ENCODE measurements at places on chromosomes 16 and 17.
A peak's percentile ranks its signal among the peaks of the same experiment; 100 is the strongest.

- no peak overlapping the region for H3K4me3 ChIP-seq
- no peaks in the 10 kb centered on the region for H3K27me3 ChIP-seq
- no peaks in the 10 kb centered on the region for H3K36me3 ChIP-seq
- peaks cover 65% of the 10 kb centered on the region for H3K4me1 ChIP-seq
- no peak for DNase-seq
These were observed 23.1 kb downstream of the CREBBP start for GRCh38 chr16:3857189-3858043.

- no peaks in the 10 kb centered on the region for H3K27me3 ChIP-seq
- no peak for DNase-seq
- peaks cover 68% of the 10 kb centered on the region for H3K4me1 ChIP-seq
- H3K27ac ChIP-seq: peak overlapping the region; percentile 4
These were observed 34.0 kb downstream of the PGS1 start for GRCh38 chr17:78412403-78412802.

GRCh38 chr17:66543526-66543925 is 241.1 kb downstream of the PRKCA start:
- peaks cover 52% of the 10 kb centered on the region for H3K4me1 ChIP-seq
- H3K36me3 ChIP-seq: no peaks in the 10 kb centered on the region
- H3K27me3 ChIP-seq: no peaks in the 10 kb centered on the region
- no peak overlapping the region for H3K4me3 ChIP-seq

GRCh38 chr16:13438064-13438463 is 481.9 kb upstream of the ERCC4 start:
- H3K36me3 ChIP-seq: no peaks in the 10 kb centered on the region
- H3K4me3 ChIP-seq: no peak overlapping the region
- H3K27ac ChIP-seq: no peak overlapping the region
- no peaks in the 10 kb centered on the region for H3K27me3 ChIP-seq
- H3K4me1 ChIP-seq: no peaks in the 10 kb centered on the region
- no peak for DNase-seq

DNA sequence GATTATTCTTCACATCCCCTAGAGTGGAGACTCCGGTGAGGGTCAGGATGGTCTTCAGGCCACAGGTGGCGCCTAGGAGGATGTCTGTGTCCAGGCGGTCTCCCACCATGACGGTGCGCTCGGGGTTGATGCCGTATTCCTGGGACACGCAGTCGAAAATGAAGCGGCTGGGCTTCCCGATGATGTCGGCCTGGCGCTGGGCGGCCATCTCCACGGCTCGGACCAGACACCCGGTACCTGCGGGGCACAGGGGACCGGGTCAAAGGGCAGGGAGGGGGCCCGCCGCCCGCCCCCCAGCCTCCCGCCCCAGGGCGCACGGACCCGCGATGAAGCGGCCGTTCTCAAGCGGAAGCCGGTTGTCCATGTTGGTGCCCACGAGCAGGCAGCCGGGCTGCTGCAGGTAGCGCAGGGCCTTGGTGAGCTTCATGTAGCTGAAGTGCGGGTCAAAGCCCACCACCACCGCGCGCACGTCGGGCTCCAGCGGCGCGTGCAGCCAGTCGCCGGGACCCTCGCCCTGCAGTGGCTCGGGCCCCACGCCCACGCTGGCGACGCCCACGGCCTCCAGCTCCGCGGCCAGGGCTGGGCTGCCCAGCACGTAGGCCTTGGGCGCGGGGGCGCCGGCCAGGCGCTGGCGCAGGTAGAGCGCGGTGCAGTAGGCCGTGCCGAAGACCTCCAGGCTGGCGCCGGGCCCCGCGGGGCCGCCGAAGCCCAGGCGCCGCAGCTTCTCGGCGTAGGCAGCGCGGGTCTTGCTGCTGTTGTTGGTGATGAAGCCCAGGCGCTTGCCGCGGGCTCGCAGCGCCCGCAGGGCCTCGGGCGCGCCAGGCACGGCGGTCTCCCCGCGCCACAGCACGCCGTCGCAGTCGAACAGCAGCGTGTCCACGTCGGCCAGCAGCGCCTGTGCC is 572 bp downstream of the PGP start:
- H3K4me3 ChIP-seq: peak overlapping the region; percentile 10
- peaks cover 10% of the 10 kb centered on the region for H3K36me3 ChIP-seq
- H3K4me1 ChIP-seq: peaks cover 31% of the 10 kb centered on the region
- H3K27ac ChIP-seq: no peak overlapping the region
- H3K27me3 ChIP-seq: no peaks in the 10 kb centered on the region

- H3K4me1 ChIP-seq: peaks cover 89% of the 10 kb centered on the region
- H3K36me3 ChIP-seq: no peaks in the 10 kb centered on the region
- peak overlapping the region; percentile 73 for H3K27ac ChIP-seq
- H3K4me3 ChIP-seq: no peak overlapping the region
- DNase-seq: peak; percentile 96
These were observed 141.1 kb downstream of the CCDC182 start for GRCh38 chr17:57603978-57604377.

GRCh38 chr17:57633236-57633635 is 111.9 kb downstream of the CCDC182 start:
- no peaks in the 10 kb centered on the region for H3K27me3 ChIP-seq
- DNase-seq: no peak
- peaks cover 21% of the 10 kb centered on the region for H3K4me1 ChIP-seq
- H3K27ac ChIP-seq: no peak overlapping the region
- H3K4me3 ChIP-seq: no peak overlapping the region
- H3K36me3 ChIP-seq: peaks cover 2% of the 10 kb centered on the region

DNA sequence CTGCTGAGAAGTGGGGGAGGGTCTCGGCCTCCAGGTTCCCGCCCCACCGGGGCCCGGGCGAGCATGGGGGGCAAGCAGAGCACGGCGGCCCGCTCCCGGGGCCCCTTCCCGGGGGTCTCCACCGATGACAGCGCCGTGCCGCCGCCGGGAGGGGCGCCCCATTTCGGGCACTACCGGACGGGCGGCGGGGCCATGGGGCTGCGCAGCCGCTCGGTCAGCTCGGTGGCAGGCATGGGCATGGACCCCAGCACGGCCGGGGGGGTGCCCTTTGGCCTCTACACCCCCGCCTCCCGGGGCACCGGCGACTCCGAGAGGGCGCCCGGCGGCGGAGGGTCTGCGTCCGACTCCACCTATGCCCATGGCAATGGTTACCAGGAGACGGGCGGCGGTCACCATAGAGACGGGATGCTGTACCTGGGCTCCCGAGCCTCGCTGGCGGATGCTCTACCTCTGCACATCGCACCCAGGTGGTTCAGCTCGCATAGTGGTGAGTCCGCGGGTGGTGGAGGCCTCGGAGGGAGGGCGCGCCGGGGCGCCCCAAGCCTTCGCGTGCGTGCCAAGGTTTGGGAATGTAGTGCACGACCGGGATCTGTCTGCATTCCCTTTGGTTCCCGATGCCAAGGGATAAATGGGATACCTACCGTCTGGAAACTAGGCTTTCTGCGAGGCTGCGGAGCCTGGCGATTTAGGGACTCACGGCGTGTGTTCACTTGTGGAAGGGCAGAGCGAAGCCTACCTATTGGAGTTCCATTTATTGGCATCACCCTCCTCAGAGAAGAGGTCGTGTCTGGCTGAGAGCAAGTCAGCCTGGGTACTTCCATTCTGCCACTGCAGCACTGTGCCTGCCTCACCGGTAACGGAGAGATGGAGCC is 1.0 kb downstream of the ZNRF1 start:
- peaks cover 7% of the 10 kb centered on the region for H3K27me3 ChIP-seq
- peak overlapping the region; percentile 53 for H3K4me3 ChIP-seq
- DNase-seq: peak; percentile 79

DNA sequence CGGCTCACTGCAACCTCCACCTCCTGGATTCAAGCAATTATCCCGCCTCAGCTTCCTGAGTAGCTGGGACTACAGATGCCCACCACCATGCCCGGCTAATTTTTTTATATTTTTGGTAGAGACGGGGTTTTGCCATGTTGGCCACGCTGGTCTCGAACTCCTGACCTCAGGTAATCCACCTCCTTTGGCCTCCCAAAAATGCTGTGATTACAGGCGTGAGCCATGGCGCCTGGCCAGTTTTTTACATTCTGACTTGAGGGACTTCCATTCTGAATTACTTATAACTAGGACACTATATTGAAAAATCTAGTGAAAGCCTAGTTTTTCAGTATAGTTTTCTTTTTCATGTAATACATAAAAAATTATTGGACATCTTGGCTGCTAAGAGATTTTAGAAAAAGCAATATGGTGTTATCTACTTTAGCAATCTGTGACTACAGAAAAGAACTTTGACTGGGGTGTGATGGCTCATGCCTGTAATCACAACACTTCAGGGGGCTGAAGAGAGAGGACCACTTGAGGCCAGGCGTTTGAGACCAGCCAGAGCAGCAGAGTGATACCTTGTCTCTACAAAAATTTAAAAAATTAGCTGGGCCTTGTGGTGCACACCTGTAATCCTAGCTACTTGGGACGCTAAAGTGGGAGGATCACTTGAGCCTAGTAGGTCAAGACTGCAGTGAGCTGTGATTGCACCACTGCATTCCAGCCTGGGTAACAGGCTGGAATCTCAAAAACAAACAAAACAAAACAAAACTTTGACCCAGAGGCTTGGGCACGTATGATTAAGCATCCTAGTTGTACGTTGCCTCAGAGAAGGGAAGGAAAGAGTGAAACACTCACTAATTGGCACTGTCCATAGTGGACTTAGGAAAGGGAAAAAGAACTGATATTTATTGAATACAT is 26.8 kb upstream of the GOSR1 start:
- H3K4me1 ChIP-seq: no peaks in the 10 kb centered on the region
- DNase-seq: no peak

- peaks cover 62% of the 10 kb centered on the region for H3K4me1 ChIP-seq
- peak overlapping the region; percentile 77 for H3K4me3 ChIP-seq
- peak overlapping the region; percentile 95 for H3K27ac ChIP-seq
- peak; percentile 60 for DNase-seq
These were observed 424 bp downstream of the HOXB2 start for GRCh38 chr17:48544349-48545021.

DNA sequence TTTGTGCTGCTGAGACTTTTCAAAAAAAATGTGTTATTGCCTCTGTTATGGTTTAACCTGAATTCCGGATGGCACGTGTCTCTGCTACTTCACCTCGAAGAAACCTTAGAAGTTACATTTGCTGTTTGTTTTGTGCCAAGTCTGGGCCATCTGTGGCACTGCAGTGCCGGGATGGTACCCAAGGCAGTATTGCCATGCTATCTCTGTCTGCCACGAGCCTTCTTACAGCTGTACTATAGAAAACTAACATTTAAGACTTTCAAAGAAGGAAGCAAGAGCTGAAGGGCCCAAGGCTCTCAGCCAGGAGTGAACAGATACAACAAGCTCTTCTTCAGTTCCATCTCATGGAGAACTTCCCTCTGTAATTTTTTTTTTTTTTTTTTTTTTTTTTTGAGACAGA is 73.7 kb upstream of the NOL11 start:
- no peak overlapping the region for H3K4me3 ChIP-seq
- H3K4me1 ChIP-seq: peaks cover 17% of the 10 kb centered on the region
- H3K27me3 ChIP-seq: no peaks in the 10 kb centered on the region
- no peaks in the 10 kb centered on the region for H3K36me3 ChIP-seq
- no peak for DNase-seq

GRCh38 chr17:74240618-74241205 is 27.3 kb downstream of the TTYH2 start:
- DNase-seq: no peak
- no peaks in the 10 kb centered on the region for H3K4me1 ChIP-seq
- no peak overlapping the region for H3K4me3 ChIP-seq
- no peaks in the 10 kb centered on the region for H3K27me3 ChIP-seq

- H3K27me3 ChIP-seq: no peaks in the 10 kb centered on the region
- no peaks in the 10 kb centered on the region for H3K4me1 ChIP-seq
- H3K4me3 ChIP-seq: no peak overlapping the region
- no peak for DNase-seq
- H3K27ac ChIP-seq: no peak overlapping the region
These were observed 45.3 kb upstream of the JPH3 start for GRCh38 chr16:87556941-87557459.

DNA sequence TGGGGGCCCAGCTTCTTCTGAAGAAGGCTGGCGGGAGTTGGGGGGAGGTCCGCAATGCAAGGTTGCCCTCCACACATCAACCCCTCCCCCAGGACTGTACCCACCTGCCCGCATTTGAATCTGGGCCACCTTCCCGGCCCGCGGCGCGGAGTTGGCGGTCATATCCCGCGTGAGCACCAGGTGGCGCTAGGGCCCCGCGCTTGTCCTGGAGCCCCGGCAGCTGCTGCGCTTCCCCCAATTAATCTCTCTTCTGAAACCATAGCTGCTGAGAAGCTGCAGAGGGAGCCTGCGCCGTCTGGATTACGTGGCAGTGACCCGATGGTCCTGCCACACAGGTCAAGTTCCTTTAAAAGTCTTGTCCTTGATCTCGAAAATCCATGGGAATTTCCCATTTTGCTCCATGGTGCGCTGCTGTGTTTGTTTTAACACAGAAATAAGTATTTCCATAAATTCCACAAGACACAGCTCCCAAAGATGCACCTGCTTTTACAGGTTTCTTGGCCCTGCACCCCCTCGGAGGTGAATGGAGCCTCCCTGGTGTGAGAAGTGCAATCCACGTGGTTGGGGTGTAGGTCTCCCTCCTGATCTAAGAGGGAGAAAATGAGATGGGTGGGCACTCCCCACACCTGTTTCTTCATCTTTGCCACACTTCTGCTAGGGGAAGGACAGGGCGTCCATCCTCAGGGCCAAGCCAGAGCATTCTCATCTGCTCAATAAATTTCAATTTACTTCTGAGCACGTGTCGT is 22.1 kb downstream of the COX4I1 start:
- DNase-seq: peak; percentile 85
- no peaks in the 10 kb centered on the region for H3K36me3 ChIP-seq
- no peaks in the 10 kb centered on the region for H3K27me3 ChIP-seq
- H3K4me1 ChIP-seq: peaks cover 23% of the 10 kb centered on the region
- H3K27ac ChIP-seq: no peak overlapping the region

All from natural killer cell (primary cell).